Fibroblast of pulmonary artery (primary cell): ENCODE measurements at places on chromosomes 4 and X.

DNA sequence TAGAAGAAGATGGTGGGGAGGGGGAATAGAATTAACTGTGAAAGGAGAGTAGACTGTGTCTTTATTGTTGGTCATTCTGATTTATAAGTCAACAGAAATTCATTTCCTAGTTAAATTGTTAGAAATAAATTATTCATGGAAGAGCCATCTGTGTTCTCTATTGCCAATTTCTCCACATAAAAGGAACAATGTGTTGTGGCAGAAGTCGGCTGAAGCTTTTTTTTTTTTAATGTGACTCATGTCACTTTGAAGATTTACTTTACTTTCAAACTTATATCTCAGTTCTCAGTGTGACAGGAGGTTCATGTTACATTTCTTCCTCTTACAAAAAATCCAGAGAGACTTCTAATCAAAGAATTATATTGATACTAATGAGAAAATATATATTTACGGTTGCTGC is 60.5 kb downstream of the CPE start:
- DNase-seq = no peak

- DNase-seq = peak; percentile 61
Measured at GRCh38 chr4:69750346-69750745, 10.1 kb downstream of the SULT1B1 start.

DNA sequence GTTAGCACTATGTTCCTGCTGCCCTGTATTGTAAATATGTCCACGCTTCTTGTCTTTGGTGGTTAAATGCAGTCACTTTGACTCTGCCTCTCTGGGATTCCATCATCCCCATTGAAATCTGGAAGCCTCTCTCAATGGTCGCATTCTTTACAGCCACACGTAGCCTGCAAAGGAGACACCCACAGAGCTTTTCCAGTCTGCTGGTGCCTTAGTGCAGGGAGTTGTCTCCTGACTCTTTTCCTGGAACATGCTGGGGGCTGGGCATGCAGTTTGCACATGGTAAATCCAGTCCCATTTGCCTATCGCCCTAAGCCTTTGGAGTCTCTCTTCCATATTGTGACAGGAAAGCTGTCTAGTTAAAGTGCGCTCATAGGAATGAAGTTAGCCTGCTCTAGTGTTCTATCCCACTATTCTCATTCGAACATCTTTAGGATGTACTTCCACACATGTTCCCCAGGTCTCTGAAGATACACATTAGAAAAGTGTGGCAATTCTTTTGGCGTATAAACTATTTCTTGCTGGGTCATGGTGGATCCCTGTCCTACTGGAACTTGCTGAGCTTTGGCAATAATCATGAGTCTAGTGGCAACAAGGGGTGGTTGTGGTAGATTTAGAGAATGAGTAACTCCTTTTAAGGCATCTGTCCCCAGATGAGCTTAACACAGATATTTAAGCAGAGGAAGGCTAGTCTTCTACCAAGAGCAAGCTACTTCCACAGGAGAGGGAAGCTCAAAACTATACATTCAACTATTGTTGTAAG is 33.7 kb downstream of the COQ2 start:
- DNase-seq = no peak

GRCh38 chrX:16137416-16138107 is 14.2 kb downstream of the GRPR start:
- DNase-seq = no peak

- DNase-seq = no peak
Measured at GRCh38 chr4:110489901-110490508, 14.1 kb downstream of the ENPEP start.

DNA sequence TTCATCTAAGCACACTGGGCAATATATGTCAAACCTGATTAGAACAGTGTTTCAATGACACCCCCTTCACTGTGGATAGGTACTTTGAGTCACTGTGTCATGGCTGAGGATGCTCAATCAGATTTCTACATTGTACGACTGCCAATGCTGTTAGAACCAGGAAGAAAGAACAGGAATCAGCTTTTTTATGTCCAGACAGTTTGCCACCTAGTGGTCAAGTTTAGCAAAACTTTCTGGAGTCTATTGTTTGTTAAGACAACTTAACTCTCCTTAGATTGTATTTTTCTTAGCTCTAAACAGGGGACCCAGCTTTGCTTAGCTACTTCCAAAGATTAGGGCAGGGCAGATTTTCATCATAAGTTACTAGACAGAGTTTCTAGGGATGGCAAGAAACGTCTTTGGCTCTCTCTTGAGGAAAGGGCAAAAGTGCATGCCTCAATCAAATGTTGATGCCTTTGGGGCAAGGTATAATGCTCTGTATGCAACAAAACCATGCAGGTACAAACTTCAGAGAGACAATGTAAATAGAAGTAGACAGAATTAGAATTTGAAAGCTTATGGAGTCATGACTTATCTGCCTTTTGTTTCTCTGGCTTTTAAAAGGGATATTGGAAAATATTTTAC is 40.5 kb upstream of the BMP3 start:
- peak; percentile 80 for DNase-seq

DNA sequence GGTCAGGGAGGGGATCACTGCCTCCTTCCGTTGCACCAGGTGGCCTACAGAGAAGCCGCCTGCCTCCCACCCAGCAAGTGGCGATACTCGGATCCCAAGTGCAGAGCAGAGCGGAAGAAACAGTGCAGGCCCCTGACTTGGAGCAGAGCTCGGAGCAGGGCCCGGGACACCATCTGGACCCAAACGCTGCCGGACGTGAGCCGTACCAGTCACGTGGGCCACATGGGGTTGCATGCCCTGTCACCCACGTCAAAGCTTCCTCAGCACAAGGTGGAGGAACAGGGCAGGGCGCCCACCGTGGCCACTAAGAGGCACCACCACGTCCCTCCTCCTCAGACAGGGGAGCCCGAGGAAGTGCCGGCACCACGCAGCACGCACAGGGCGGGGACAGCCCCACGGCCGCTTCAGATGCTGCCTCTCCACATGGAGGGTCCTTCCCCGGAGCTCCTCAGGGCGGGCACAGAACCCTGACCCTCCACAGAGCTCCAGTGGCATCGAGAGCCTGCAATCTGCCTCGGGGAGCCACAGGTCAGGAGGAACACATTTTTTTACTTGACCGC is 18.7 kb downstream of the ZFYVE28 start:
- no peak for DNase-seq

GRCh38 chrX:38837389-38837788 is 36.1 kb downstream of the MID1IP1 start:
- DNase-seq = no peak

DNA sequence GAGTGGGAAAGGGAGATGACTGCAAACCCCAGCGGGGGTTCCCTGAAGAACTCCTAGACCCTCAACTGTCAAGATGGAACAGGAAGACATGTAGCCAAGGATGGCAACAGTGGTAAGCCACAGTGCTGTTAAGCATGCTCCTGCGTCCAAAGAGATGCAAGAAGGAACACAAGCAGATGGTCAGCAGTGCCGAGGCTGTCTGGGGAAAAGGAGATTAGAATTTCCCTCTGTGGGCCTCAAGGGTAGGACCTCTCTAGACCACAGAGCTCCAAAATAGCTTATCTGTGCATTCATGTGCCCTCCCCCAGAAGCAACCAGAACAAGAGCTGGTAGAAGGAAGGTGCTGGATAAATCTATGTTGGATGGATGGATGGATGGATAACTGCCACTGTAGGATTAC is 82.0 kb upstream of the CPEB2 start:
- DNase-seq = no peak

DNA sequence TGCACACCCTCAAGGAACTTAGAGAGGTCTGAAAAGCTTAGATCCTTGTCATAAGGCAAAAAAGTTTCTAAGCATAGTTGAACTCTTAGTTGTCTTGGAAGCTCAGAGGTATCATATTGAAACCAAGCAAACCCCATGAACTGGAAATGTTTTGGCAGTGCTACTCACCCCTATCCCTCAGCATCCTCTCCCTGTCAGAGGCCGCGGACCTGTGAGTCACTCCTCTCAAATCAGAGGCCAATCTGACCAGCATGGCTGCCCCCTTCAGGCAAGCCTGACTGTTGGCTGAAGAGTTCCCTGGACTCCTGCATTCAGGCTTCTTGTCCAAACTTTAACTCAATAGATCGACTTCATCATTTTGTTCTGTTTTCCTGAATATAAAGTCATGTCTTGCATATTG is 69.4 kb downstream of the KCNIP4 start:
- DNase-seq = peak; percentile 20

GRCh38 chrX:106302304-106302703 is 134.2 kb downstream of the PWWP3B start:
- DNase-seq = peak; percentile 49

DNA sequence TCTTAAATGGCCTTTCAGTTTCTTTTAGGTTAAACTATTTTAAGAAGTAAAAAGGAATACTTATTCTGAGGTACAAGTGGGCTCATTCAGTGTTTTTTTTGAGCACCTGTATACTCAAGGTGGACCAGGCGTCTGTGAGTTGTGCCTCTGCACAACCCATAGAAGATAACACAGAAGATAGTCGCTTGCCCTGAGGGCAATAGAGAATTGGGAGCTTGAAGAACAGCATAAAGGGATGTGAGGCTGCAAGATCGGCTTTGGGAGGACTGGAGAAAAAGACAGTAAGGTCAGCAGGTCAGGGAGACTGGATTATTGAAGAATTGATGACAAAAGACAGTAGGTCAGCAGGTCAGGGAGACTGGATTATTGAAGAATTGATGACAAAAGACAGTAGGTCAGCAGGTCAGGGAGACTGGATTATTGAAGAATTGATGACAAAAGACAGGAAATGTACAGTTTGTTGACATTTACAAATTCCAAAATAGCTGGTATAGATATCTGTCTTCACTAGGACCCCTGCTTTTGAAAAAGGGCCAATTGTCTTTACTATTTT is 3.1 kb downstream of the CPE start:
- DNase-seq = no peak

GRCh38 chr4:73258436-73258685 is 237 bp downstream of the ANKRD17 start:
- no peak for DNase-seq
